ENCODE measurements at places on chromosomes 1 and 21.

- no peak for DNase-seq
Measured at GRCh38 chr1:214439352-214440119, 111.9 kb downstream of the PTPN14 start.

DNA sequence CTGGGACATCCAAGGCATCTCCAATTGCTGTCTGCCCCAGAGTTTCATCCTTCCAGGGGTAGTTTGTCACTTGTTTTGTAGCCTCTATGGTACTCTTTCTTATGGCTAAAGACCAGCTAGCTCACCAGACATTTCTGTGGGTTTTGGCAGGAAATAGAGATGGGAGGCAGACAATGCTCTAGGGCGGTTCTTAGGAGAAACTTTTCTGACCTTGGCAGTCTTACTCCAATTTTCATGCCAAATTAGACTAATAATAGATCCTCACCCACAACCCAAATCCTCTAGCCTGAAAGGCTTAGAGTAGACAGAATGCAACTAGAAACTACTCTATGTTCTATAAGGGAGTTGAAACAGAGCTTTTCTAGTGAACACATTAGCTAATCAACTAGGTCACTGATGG lies 69.8 kb downstream of the LRIG2 start:
- DNase-seq, result no peak

DNA sequence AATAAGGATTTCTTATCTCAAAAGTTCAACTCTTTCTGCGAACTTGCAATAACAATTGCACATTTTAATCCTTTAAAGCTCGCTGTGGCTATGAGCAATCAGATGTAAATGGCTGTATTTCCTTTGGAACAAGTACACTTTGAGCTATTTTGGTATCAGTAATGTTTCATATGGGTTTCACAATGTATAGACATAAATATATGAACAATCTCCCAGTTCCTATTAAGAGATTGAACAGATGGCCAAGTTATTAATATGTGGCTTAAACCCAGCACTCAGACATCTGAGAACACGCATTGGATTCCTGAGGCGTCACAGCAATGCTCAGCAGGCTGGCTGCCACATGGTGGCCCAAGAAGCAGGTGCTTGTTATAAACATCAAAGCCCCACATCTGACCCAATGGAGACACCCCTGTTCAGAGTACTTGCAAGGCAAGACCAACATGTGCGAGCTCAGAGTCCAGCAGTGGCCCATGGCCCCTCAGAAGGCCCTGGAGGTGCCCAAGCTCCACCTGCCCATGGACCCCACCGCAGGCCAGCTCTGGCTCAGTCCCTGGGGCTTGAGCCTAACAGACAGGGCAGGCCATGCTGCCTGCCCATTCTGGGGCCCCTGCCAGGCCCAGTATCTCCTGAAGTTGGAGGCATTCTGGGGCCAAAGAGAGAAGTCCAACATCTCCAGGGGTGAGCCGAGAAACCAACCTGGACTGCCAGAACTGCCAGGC lies 23.7 kb downstream of the PSMG1 start:
- DNase-seq, result peak; percentile 81

GRCh38 chr1:23555270-23555985 lies 3.9 kb downstream of the ID3 start:
- DNase-seq, result no peak

- no peak for DNase-seq
Measured at GRCh38 chr1:240612811-240613210, 856 bp upstream of the GREM2 start.

DNA sequence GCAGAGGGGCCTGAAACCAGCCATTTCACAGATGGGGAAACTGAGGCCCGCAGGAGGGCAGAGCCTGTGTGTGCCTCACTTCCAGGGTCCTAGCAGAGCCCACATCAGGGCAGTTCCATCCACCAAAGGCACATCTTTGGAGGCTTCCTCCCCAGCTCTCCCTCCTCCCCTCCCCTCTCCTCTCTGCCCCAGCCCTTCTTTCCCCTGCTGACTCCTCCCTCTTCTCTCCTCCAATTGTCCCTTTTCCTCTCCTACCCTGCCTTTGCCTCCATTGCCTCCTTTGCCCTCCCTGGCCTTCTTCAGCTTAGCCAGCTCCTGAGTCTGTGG lies 56.6 kb downstream of the TMEM53 start:
- no peak for DNase-seq

DNA sequence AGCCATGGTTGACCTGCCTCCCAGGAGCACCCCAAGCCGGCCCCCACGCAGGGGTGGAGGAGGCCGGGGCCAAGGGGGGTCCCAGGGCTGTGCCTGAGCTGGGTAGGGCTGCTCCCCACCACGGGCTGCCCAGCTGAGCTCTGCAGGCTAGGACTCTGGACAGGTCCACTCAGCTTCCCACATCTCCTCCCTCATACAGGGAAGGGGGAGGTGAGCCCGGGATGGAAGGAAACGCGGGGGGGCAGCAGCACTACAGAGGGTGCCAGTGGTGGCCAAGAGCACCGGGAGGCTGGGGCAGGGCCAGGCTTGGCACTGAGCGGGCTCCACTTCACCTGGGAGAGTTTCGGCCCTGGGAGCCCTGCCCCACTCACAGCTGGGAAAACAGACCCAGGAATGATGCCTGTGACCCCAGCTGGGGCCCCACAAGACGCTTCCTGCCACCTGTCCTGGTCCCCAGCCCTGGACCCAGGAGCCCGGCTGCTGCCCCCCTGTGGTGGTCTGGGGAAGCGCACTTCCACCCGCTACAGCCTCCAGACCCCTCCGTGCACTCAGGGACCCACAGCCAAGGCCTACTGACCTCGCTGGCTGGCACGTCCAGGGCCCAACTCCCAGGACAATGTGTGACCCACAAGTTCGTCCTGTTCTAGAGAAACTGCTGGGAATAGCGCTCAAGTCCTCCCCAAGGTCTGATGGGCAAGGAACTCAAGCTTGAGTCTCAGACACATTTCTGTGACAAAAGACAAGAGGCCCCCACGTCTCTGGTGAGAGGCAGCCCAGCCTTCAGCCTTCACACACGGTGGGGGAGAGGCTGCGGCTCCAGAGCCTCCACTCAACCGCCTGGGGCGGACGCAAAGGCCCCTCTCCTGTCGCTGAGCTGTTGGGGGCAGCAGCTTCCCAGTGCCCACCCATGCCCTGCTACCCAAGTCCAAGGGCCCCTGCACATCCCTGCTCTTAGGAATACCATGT lies 3.0 kb downstream of the AURKAIP1 start:
- peak; percentile 85 for DNase-seq

GRCh38 chr1:29789221-29789909 lies 553.0 kb downstream of the PTPRU start:
- DNase-seq, result no peak

DNA sequence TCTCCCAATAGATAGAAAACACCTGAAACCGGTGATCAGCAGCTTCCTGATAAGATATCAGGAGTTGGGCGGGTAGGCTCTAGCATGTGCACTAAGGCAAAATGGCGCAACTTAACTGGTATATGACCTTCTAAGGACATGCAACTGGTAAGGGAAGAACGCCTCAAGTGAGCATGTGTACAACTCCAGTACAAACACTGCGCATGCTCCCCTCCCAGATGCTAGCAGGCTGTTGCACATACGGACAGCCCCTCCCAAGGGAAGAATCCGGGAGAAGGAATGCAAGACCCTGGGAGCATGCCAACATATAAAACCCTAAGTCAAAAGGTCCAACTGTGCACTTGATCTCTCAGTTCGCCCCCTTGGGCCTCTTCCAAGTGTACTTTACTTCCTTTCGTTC lies 110.8 kb downstream of the TSEN15 start:
- no peak for DNase-seq

DNA sequence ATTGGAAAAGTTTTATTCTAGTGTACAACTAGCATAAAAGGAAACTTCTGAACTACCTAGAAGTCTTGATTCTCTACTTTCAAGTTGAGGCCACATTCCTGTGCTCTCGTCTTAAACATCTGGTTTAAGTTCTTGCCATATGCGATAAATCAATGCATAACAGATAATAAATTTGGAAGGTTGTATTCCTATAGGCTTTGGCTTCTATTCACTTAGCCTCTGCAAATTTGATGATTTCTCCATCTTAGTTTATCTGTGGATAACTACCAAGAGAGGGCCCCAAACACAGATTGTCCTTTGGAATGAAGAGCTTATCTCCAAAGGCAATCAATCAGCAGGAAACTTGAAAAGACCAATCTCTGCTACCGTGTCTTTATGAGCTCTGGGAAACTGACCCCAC lies 11.7 kb upstream of the RNF2 start:
- DNase-seq, result no peak

- DNase-seq, result no peak
Measured at GRCh38 chr1:180150982-180151381, 3.7 kb upstream of the QSOX1 start.

DNA sequence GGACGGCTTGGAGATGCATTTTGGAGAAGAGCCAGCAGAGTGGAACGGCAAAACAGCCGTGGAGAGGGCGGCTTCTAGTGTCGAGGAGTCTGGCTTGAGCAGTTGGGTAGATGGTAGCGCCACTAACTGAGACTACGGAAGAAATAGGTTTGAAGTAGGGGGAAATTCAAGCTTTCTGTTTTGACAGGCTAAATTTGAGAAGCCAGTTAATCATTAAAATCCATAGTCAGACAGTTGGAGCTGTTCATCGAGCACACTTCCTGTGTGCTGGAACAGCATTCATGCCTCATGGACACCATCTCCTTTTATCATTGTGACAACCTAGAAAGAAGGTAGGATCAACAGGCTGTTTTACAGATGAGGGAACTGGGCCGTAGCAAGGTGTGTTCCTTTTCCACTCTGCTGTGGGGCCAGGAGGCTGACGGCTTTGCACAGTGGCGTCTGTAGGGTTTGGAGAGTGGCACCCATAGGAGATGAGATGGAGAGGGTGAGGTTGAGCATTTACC lies 3.4 kb upstream of the PKLR start:
- DNase-seq, result no peak

GRCh38 chr1:22635436-22635835 lies 992 bp upstream of the C1QA start:
- no peak for DNase-seq
